Esophagus squamous epithelium (tissue), 5 donors: ENCODE measurements at places on chromosomes 1 and 21.

DNA sequence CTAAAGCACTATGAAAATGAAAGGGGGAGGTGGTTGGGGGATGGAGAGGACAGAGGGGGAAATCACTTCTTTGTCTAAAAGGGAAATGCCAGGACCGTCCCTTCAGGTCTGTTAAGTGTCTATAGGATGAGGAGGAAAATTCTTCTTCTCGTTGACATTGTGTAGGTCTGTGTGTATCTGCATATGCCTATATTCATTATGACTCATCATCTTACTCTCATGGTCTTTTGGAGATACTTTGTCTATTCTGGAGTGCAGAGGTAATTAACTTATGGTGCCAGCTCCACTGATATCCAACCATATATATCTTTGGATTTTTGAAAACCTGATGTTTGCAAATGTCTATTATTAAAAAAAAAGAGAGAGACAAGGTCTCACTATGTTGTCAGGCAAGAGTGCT is 143.7 kb downstream of the PBX1 start:
- peaks cover 88% of the 10 kb centered on the region for H3K4me1 ChIP-seq
- H3K4me3 ChIP-seq = no peak overlapping the region
- H3K27ac ChIP-seq = no peak overlapping the region
- no peak for DNase-seq

DNA sequence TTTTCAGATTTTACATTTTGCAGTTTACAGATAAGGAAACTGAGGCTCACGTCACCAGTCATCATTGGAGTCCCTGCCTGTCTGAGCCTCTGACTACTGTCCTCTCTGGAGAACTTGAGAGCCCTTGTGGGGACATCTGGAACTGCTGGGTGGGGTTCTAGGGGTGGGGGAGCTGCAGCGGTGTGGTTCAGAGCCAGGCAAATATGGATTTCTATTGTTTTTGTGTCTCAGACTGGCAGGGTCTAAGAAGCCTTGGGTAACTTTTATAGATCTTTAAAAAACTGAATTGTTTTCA is 46.9 kb downstream of the IER5 start:
- H3K4me1 ChIP-seq = peaks cover 29% of the 10 kb centered on the region
- peak overlapping the region; percentile 72 for H3K27ac ChIP-seq
- no peak for DNase-seq
- H3K27me3 ChIP-seq = no peaks in the 10 kb centered on the region
- no peaks in the 10 kb centered on the region for H3K36me3 ChIP-seq

- peaks cover 5% of the 10 kb centered on the region for H3K4me1 ChIP-seq
- H3K36me3 ChIP-seq = no peaks in the 10 kb centered on the region
- no peak overlapping the region for H3K27ac ChIP-seq
- no peak for DNase-seq
- no peak overlapping the region for H3K4me3 ChIP-seq
These were observed 21.1 kb downstream of the CACNA1E start for GRCh38 chr1:181504399-181504842.

DNA sequence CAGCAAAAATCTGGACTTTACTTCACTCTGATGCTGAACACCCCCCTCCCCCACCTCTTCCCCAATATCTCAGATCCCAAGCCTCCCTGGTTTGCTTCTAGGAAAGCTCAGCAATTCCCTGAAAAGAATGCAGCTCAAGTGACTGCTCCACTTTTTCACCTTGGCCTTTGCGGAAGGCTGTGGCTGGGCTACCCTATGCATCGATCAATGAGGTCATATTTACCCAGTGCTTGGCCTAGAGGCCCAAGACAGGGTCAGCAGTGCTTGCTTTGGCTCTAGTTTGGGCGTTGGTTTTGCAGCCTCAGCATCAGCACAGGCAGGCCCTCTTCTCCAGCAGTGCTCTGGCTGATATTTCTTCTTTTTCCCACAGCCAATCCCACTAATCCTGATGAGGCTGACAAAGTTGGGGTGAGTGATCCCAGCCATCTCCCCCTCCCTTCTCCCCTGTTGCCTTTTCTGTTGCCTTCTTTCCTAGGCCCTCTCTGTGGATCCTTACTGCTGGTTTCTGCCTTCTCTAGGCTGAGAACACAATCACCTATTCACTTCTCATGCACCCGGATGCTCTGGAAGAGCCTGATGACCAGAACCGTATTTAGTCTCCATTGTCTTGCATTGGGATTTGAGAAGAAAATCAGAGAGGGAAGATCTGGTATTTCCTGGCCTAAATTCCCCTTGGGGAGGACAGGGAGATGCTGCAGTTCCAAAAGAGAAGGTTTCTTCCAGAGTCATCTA is 14.2 kb downstream of the FCGR2B start:
- no peak overlapping the region for H3K27ac ChIP-seq
- peaks cover 6% of the 10 kb centered on the region for H3K27me3 ChIP-seq
- DNase-seq = no peak
- no peaks in the 10 kb centered on the region for H3K36me3 ChIP-seq
- H3K4me3 ChIP-seq = no peak overlapping the region
- no peaks in the 10 kb centered on the region for H3K4me1 ChIP-seq

DNA sequence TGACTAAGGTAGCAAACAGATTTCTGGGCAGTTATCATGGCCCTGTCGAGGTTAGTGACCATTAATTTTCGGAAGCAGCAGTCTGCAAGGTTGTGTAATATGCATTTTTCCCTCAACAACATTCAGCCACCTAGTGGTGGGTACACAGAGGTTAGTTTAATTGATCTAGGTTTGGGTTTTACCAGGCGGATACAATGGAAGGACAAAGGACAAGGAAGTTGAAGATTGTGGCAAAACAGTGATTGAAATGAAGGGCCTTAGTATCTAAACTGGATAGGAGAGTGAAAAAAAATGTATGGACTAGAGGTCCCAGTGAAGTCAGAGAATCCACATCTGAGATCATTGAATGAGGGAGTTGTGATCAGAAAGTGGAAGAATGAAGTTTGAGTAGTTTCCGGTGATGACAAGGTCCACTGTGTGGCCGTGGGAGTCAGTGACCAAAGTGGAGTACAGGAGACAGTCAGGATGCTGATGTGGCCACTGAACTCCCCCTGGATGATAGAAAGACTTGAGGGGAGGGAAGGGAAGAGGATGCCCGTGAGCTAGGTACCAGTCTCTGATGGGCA is 2.8 kb downstream of the ARMH1 start:
- H3K4me3 ChIP-seq = no peak overlapping the region
- no peaks in the 10 kb centered on the region for H3K36me3 ChIP-seq
- H3K27ac ChIP-seq = peak overlapping the region; percentile 39
- H3K4me1 ChIP-seq = peaks cover 21% of the 10 kb centered on the region

- no peak overlapping the region for H3K4me3 ChIP-seq
- no peaks in the 10 kb centered on the region for H3K27me3 ChIP-seq
- peaks cover 89% of the 10 kb centered on the region for H3K36me3 ChIP-seq
- H3K27ac ChIP-seq = no peak overlapping the region
These were observed 18.1 kb downstream of the UBIAD1 start for GRCh38 chr1:11291049-11291448.

DNA sequence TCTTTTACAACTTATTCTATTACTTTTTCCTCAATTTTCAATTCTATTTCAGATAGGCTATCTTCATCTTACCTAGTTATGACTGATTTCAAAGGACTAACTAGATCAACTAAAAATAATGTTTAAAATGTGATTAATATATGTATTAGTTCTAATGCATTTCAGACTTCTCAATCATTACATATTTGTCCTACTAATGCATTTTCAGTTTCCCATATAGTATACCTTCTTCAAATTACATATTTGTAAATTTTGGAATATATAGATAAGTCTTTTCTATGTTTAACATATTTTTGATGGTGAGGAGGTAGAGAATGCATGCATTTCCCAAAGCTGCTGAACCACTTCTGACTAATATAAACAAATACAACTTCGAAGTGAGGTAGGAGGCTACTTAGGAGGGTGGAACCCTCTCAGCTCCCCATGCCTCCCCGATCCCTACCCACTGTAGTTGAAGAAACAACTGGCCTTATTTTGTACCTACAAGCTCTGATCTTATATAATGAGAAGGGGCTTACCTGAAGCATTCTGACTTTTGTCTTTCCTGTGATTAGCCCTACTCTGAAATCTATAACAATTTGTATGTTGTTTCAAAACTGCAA is 1.7 kb downstream of the TRMT1L start:
- peak overlapping the region; percentile 97 for H3K27ac ChIP-seq
- peaks cover 14% of the 10 kb centered on the region for H3K36me3 ChIP-seq
- H3K4me1 ChIP-seq = peaks cover 45% of the 10 kb centered on the region
- DNase-seq = no peak

DNA sequence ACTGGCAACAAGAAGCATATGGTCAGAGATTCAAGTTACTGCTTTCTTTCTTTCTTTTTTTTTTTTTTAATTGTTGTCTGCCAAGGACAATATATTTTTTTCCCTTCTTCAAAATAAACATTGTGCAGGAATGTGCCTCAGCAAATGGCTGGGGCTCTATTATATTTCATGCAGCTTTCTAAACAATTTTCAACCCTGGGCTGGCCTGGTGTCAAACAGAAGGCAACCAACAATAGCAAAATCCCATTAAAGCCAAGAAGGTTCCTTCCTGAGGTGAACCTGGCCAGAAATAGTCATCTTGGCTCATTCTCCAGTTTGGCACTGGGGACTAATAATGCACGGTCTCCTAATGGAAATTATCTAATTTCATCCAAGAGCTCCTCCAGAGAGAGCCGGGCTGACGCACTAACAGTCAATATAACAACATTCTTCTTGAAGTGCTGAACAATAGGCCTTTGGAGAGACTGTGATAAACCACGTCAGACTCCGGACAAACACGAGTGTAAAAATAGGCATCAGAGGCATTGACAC is 35.7 kb upstream of the HLX start:
- no peaks in the 10 kb centered on the region for H3K4me1 ChIP-seq
- DNase-seq = no peak
- H3K36me3 ChIP-seq = no peaks in the 10 kb centered on the region
- H3K27me3 ChIP-seq = no peaks in the 10 kb centered on the region

- no peak for DNase-seq
- H3K27ac ChIP-seq = no peak overlapping the region
- H3K27me3 ChIP-seq = no peaks in the 10 kb centered on the region
- H3K4me3 ChIP-seq = no peak overlapping the region
These were observed 8.7 kb upstream of the RSRP1 start for GRCh38 chr1:25255706-25256577.
